Spleen (tissue), 13 donors: ENCODE measurements at places on chromosomes 2 and 18. TPM values are rescaled to one million over a fixed set of nuclear protein-coding genes. Genes with fewer than 3 reads are reported as not detected.

The DNAJC5G gene
- not detected for polyA plus RNA-seq

The DHRS9 gene
- polyA plus RNA-seq = 7.1 TPM

The SYT4 gene
- polyA plus RNA-seq = not detected

The CERKL gene
- polyA plus RNA-seq = 1.7 TPM

DNA sequence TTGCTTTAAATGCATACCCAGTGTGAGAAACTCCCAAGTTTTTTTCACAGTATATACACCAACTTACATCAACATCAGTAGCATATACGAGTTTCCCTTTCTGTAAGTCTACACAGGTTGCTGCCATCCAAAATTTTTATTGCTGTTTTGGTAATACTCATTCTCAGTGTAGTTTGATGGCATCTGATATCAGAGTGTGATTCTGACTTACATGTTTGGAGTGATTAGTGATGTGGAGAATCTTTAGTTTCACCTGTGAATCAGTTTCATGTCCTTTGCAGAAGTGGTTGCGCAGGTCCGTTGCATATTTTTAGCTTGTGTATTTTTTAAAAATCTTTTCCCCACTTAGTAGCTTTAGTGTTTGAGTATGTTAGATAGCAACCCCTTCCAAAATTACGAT is 50.1 kb downstream of the CCDC74A start:
- no peak for DNase-seq

DNA sequence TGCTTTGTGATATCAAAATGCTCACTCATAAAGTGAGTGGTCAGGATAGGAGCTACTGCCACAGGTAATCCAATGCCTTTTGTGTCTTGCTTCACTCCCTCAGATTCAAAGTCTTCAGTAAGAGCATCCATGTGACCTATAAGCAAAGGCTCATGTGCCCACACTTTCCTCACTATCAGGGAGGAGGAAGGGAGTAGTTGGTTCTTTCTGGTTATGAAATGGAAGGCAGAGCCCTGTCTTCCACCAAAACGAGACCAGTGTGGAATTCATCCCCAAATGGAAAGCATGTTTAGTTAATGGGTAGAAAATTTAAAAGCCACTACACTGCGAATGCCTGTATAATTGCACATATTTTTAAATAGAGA is 25.8 kb downstream of the IL1F10 start:
- DNase-seq = no peak

DNA sequence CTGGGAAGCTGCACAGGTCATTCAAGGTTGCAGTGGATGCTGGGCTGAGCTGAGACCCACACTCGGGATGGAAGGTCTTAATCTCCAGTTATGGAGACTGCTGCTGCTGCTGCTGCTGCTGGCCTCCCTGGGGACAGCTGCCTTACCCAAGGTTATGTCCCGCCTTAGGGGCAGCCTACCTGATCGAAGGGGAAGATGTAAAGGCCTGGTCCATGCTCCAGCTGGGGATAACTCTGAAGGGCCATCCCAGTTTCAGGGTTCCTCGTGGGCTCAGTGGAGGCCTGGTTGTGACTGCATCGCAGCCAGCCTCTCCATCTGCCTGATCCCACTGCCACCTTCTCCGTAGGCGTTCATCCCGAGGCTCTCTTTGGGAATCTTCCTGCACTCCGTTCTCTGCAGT is 33.0 kb downstream of the RHOB start:
- no peak for DNase-seq

GRCh38 chr2:7792031-7792651 is 874.9 kb downstream of the RNF144A start:
- DNase-seq = no peak

GRCh38 chr2:37198681-37199065 is 2.4 kb downstream of the CEBPZOS start:
- no peak for DNase-seq

- no peak for DNase-seq
Measured at GRCh38 chr2:181262782-181263181, 194.4 kb upstream of the ITGA4 start.

DNA sequence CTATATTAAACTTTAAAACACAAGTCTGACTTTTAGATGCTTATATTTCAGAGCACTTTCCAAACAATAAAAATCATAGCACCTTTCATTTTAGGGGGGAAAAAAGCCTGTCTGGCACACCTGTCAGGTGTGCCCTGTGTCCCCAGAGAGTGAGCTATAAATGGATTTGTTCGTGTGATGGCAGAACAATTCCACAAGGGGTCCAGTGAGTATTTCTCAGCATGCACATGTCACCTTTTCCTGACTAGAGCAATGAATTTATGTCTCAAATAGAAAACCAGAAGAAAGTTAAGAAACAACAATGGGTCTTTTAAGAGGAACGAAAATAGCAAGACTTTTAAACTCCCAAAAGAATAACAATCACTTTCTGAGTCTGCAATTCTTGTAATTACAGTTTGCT is 55.9 kb downstream of the ACVR1C start:
- DNase-seq = no peak

- no peak for DNase-seq
Measured at GRCh38 chr2:165745916-165746315, 48.1 kb downstream of the GALNT3 start.

GRCh38 chr2:236536727-236537398 is 32.8 kb upstream of the ACKR3 start:
- DNase-seq = peak; percentile 87

- no peak for DNase-seq
Measured at GRCh38 chr18:8288472-8289195, 320.6 kb upstream of the RAB12 start.

DNA sequence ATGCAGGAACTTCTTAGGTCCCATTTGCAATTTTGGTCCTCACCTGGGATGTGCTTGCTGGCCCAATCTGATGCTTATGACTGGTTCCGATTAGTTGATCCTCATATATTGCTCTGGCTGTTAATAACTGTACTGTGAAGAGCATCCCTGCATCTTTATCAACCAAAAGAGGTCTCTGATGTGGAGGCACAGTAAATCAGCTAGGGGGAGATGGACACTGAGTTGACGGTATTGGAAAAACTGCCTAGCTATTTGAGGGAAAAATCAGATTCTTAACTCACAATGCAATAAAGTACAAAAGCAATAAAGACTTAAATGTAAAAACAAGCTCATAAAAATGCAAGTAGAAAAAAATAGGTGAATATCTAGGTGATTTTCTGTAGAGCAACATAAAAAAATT is 188.0 kb upstream of the TCF4 start:
- DNase-seq = no peak

GRCh38 chr2:32838418-32838817 is 108.3 kb upstream of the LTBP1 start:
- DNase-seq = no peak

DNA sequence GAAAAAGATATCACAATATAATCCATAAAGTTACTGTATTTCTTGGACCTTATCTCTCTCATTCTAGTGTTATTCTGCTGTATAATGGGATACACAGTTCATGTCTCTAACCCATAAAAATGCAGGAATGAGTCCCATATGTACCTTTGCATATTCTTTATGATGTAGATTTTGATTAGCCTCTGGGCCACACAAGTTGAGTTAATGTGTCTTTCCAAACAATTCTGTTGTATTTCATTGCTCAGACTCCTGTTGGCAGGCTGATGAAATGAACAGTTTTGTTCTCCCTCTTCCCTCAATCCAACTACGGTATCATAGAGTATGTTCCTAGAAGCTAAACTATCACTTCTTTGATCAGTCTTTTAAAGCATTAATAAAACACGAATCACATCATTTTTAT is 113.2 kb upstream of the SATB2 start:
- no peak for DNase-seq

GRCh38 chr2:171726847-171727450 is 39.7 kb downstream of the DYNC1I2 start:
- DNase-seq = no peak

GRCh38 chr2:135991861-135992260 is 6.4 kb upstream of the DARS1 start:
- no peak for DNase-seq

- no peak for DNase-seq
Measured at GRCh38 chr18:70397259-70397925, 108.5 kb downstream of the SOCS6 start.

DNA sequence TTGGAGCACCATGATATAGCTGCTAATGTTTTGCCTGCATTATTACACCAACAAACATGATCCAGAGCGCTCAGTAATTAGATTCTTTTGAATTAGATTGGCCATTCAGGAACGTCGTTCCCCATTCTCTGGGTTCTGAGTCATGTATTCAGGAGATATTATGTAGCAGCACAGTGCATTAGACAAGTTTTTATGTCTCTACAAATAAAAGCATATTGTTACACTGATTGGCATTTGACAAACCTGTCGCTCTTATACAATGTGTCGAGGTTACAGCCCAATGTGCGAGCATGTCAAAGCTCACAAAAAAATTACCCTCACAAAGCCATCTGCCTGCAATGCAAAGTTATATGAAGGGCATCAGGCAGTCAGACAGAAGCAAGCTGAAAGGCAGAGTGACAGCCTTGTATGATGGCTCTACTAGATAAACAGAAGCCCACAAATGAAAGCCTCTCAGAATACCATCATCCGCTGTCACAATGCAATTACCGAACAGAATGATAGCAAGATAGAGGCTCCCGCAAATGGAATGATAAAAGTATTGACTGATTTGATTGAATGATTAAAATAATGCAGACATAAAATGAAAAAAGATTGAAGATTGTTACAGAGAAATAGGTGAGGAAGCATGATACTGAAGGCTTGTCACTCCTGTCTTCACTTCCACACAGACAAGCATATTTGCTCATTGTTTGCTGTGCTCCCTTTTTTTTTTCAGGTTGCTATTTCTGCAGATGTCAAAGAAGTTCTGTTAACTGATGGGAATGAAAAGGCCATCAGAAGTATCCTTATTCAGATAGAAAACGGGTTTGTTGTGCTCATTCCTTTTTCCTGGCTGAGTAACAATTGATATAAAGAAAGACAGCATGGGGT is 234.6 kb upstream of the SIX3 start:
- no peak for DNase-seq

DNA sequence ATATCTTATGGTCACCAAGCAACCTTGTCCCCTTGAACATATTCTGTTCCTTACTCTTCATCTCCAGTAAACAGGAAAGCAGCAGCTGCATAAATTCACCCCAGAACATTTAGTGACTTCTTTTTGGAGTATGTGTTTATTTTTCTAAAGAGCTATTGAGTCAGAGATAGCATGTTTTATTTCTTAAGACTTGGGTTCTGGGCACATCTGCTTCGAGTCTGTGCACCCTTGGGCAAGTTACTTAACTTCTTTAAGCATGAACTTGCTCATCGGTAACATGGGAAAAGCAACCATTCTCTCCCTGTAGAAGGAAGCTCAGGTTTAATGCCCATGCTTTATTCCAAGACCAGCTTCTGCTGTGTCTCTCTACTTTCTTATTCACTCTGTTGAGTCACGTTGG is 309.3 kb upstream of the MEX3C start:
- no peak for DNase-seq

DNA sequence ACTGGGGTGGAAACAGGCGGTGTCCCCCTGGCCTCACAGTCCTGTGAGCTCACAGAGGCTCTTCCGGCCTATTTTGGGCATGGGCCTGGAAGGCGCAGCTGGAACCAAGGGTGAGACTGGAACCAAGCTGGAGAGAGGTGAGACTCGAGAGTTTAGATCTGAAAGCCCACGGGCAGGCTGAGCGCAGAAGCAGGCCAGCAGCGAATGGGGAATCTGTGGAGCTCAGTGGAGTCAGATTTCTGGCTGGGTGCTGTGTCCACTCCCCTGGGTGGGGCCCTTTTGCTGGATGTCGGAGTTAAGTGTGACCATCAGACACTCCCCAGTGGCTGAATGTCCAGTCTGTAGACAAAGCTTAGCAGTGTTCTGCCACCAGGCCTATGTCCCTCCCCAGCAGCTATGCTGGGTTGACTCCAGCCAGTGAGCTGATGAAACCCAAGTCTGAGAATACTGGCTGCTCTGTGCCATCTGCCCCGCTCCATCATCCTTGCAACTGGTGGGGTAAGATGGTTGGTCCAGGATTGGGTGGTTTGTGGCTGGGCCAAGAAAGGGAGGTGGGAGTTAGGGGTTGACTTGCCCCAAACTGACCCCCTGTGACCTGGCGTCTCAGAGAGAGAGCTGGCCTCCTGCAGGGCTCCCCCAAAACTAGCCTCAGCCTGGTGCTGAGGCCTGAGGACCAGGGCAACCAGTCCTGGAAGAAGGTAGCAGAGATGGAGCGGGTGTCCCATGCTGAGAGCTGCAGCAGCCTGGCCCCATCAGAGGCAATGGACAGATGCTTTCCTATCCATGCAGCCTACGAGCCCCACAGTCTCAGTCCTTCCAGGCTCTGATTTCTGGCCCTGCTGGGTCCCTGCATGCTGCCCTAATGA is 34.4 kb downstream of the CYP26B1 start:
- no peak for DNase-seq

DNA sequence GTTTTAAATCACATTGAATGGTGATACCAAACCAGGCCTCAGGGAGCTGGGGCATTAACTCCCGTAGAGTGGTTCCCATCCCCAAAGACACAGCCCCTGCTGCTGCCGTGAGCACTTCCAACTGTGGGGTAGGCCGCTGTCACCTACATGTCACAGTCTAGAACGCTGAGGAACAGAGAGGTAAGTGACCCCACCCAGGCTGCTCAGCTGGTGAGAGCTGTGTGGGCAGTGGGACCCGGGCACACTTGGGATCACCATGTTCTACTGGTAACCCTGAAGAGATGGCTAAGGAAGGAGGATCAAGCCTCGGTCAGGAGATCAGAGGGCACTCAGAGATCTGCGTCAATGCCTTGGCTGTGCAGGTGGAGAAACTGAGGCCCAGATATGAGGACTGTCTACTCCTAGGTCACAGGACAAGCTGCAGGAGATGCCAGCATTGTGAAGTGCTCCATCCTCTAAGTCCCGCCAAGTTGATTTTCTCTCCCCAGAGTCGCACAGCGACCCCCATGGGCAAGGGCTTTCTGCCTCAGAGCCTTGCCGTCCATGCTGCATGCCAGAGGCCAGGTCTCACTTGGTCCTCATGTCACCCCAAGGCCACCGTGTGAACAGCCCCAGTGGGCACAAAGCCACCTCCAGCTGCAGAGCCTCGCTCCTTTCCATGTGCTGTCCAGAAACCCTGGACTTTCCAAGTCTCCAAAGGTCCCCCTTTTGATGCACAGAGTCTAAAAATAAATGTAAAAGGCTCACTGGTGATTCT is 144.2 kb upstream of the OTOS start:
- DNase-seq = no peak

- DNase-seq = no peak
Measured at GRCh38 chr18:54031243-54031642, 193.2 kb downstream of the MBD2 start.

DNA sequence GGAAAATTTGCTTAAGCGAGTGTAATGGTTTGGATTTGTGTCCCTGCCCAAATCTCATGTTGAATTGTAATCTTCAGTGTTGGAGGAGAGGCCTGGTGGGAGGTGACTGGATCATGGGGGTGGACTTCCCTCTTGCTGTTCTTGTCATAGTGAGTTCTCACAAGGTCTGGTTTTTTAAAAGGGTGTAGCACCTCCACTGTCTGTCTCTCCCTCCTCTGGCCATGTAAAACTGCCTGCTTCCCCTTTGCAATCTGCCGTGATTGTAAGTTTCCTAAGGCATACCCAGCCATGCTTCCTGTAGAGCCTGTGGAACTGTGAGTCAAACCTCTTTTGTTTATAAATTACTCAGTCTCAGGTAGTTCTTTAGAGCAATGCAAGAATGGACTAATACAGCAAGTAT is 6.6 kb downstream of the YIPF4 start:
- DNase-seq = no peak

GRCh38 chr2:118850168-118850900 is 2.9 kb upstream of the EN1 start:
- no peak for DNase-seq
